KBM-7 (cell line): ENCODE measurements at places on chromosomes 12 and 14.
A peak's percentile ranks its signal among the peaks of the same experiment; 100 is the strongest.

- no peak for DNase-seq
Observed at GRCh38 chr12:67202678-67203012, 66.5 kb upstream of the CAND1 start.

DNA sequence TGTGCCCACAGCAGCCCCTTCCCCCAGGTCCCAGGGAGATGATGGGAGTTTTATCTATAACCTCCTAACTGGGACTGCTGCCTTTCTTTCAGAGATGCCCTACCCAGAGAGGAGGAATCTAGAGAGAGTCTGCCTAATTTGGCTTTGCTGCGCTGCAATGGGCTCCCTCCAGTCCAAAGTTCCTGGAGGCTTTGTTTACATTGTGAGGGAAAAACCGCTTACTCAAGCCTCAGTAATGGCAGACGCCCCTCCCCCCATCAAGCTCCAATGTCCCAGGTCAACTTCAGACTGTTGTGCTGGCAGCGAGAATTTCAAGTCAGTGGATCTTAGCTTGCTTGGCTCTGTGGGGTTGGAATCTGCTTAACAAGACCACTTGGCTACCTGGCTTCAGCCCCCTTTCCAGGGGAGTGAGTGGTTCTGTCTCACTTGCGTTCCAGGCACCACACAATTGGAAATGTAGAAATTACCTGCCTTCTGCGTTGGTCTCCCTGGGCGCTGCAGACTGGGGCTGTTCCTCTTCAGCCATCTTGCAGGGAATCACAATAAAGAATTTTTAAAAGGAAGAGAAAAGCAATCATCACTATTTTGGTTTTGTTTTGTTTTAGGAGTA lies 262.5 kb downstream of the FOXG1 start:
- no peak for DNase-seq

- DNase-seq: peak; percentile 45
Observed at GRCh38 chr14:21846227-21846885, 172.7 kb upstream of the OR4E1 start.

DNA sequence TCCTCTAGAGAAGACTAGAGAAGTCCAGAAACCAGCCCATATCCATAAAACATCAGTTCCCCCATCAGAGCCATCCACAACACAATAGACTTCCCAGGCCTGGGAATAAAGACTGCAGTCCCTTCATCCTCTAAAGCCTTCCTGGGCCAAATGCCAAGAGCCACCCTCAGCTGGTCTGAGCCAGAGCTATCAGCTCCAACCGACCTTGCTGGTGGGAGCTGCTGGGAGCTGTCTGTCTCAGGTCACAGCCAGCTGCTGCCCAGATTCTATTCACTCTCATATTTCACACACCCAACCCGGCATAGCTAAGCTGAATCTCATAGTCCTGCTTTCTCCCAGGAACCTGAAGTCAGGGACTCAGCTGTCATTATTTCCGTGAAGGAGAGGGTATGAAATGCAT lies 10.9 kb upstream of the TFCP2 start:
- DNase-seq: no peak

GRCh38 chr14:52840877-52841276 lies 49.5 kb upstream of the GNPNAT1 start:
- DNase-seq: no peak

DNA sequence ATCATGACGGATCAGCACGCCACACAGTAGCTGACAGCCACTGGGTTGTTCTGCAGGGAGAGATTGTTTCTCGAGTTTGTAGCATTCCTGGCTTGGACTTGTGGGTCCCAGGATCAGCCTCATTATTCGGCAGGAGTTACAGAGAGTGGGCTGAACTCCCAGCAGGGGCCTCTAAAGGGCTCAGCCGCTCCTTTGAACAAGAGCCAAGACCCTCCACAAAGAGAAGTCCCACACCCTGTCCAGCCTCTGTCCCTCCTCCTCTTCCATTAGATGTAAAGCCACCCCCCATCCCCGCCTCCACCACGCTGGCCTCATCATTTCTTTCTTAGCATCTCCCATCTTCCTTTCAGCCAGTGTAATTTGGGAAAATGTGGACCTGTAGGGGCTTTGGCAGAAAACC lies 96.7 kb upstream of the HSPB8 start:
- DNase-seq: no peak

DNA sequence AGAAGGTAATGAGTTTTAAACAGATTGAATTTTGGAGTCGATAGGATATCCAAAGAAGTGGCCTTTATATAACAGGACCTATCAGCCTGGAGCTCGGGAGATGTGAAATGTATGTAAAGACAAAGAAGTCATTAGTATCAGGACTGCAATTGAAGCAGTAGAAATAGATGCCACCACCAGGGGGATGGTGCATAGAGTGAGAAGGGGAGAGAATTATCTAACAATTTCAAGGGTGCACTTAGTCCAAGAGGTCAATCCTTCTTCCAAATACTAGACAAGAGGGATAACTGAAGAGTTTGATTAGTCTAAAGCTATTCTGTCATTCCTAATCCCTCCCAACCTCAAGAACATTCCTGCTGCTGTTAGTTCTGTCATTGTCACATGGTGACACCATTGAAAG lies 127.8 kb downstream of the CFAP54 start:
- DNase-seq: no peak
